ENCODE measurements at places on chromosomes 12 and 14.

- peak; percentile 43 for DNase-seq
Measured at GRCh38 chr14:32252030-32252670, 49.1 kb upstream of the RNU6-8 start.

- peak; percentile 58 for DNase-seq
Measured at GRCh38 chr12:122097927-122098756, 19.6 kb downstream of the MLXIP start.

DNA sequence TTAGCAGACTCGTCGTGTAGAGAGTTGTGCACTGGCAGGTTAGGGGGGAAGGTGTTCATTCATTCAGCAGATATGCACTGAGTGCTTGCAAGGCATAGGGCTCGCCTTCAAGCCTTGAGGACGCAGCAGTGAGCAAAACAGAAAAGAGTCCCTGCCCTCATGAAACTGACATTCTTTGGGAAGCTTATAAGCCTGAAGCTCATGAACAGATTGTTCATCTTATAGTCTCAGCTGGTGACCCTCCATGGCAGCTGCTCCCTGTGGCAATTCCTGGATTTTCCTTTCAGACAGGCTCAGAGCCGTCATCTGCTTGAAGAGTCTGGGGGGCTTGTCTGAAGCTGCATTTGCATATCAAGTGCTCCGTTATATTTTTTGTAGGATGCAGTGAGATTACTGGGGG lies 148.4 kb downstream of the PRKCH start:
- DNase-seq, result no peak

- no peak for DNase-seq
Measured at GRCh38 chr12:93572712-93573551, 457 bp downstream of the SOCS2 start.

DNA sequence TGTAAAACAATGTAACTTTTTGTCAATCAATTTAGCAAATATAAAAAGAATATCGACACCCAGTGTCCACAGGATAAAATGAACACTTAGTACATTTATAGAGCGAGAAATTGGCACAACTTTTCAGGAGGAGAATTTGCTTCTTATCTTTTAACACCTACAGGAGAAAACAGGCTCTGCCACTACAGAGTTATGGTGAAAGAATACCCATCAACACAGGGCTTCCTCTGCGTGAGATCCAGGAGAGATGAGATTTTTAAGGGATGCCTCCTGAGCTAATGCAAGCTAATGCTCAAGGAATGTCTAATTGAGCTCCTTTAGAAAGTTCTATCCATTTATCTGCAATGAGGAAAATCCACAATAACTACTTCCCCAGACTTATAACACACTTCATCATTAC lies 7.8 kb downstream of the TBPL2 start:
- DNase-seq, result no peak

DNA sequence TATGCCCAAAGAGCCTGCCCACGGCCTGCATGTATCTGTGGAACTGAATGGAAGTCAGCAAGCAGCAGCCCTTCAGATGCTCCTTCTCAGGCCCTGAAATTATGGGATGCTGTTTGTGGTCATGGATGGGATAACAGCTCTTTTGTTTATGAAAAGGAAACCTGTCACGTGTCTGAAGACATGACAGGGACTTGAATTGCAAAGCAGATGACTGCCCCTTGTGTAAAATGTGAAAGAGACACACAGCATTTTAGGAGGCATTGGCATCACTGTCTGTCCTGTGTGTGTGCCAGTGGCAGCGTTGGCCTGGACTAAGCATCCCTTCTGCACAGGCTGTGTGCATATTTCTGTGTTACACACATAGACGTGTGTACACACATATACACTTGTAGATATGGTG lies 192.1 kb downstream of the VRK1 start:
- DNase-seq, result no peak

GRCh38 chr12:32860192-32860591 lies 36.4 kb downstream of the PKP2 start:
- no peak for DNase-seq

GRCh38 chr12:96587691-96588090 lies 98.3 kb downstream of the CFAP54 start:
- DNase-seq, result no peak

DNA sequence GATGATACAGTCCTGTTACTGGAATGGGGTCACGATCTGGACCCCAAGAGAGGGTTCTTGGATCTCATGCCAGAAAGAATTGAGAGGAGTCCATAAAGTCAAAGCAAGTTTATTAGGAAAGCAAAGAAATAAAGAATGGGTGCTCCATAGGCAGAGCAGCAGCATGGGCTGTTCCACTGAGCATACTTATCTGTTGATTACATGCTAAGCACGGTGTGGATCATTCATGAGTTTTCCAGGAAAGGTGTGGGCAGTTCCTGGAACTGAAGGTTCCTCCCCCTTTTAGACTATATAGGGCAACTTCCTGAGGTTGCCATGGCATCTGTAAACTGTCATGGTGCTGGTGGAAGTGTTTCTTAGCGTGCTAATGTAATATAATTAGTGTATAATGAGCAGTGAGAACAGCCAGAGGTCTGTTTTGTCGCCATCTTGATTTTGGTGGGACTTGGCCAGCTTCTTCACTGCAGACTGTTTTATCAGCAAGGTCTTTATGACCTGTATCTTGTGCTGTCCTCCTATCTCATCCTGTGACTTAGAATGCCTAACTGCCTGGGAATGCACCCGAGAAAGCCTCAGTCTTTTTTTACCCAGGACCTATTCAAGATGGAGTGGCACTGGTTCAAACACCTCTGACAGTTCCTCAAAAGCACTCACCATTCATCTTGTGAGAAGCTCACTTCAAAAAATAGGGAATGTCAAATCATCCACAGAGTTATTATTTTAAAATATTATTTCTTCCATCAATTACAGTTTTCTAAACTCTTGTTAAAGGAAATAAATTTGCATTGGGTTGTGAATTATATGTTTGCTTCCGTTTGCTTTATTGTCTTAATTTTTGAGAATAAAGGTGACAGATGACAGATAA lies 1358.8 kb upstream of the TMEM132C start:
- DNase-seq, result no peak

GRCh38 chr12:100151769-100152168 lies 9.1 kb upstream of the BLTP3B start:
- no peak for DNase-seq

GRCh38 chr12:12439636-12440035 lies 82.8 kb downstream of the BORCS5 start:
- DNase-seq, result no peak

DNA sequence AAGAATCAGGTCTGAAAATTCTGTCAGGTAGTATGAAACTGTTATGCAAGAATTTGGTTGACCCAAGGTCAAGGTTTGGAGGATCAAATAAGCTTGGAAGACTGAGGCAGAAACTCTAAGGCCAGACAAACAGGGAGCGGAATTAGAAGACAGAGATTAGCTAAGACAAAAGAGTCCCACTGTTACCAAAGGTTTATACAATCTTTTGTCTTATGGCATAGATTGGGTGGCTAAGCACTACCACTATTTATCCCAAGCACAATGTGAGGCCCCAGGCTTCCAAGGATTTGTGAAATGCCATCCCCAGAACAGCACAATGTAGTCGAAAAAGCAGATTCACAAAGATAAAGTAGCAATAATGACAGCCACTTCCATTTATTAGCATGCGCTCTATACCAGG lies 311.2 kb downstream of the SEC23A start:
- no peak for DNase-seq

- no peak for DNase-seq
Measured at GRCh38 chr14:105682956-105683570, 156.7 kb downstream of the TMEM121 start.

DNA sequence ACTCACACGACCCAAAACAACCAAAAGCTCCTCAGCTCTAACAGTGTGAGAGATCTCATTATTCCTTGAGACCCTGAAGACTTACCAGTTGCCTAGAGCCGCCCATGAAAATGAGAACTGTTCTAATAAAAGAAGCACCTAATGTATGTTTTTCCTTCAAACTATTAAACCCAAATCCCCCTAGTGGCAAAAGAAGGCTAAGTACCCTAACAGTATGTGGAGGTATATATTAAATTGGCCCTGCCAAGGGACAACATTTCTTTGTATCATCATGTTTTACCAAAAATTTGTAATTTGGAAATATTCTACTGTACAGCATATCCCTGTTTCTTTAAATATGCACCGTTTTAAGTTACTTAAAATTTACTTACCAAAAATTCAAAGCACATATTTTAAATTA lies 38.0 kb upstream of the PPFIA2 start:
- DNase-seq, result peak; percentile 1

DNA sequence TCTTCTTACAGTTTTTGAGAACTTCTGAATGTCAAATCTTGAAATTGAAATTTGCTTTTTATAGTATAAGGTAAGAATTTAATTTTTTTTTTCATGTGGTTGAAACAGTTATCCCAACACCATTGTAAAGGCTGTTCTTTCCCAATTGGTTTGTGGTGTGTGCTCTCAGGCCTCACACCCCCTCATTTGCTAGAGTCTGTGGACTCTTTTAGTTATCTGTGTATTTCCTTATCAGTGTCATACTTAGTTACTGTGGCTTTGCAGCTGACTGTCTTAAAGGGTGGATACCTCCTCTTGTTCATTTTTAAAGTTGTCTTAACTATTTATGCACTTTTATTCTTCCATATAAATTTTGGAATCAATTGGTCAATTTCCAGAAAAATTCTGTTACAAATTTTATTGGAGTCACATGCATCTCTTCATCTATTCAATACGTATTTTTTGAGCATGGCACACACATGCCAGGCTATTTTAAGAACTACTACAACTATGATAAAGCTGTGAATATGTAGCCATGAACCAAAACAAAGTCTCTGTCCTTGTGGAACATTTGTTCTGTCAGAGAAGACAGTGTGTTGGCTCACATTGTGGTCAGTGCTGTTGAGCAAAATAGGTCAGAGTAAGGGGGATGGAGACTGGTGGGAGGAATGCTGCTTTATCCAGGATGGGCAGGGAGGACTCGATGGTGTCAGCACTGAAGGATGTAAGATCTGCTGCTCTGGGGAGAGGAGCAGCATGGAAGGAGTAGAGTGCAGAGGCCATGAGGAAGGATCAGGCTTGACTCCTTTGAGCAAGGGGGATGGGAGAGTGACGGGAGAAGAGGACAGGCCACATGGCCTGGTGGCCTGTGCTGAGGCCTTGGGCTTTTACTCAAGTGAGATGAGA lies 24.1 kb downstream of the FGF23 start:
- DNase-seq, result no peak

DNA sequence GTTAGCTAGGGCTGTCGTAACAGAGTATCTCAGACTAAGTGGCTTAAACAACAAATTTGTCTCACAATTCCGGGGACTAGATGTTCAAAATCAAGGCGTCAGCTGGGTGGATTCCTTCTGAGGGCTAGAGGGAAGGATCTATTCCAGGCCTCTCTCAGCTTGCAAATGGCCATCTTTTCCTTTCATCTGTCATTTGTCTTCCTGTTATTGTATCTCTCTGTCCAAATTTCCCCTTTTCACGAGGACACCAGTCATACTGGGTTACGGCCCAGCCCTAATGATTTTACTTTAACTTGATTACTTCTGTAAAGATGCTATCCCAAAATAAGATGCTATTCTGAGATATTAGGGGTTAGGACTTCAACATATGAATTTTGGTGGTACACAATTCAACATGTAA lies 119.0 kb upstream of the CPSF6 start:
- DNase-seq, result no peak

DNA sequence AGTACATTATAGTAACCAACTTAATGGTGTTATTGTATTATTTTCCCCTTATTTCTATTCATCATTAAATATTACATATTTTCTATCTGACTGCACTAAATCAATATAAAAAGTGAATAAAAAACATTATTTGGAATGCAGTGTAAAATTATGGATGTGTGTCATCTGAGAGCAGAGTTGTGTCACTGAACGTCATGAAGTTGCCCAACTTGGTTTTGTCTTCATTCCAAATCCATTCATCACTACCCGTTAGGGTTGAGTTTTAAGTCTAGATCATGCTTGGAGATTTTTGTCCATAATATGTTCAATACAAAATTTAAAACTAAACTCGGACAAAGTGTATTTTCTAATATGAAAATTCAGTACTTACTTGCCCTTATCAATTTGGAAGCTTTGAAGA lies 16.1 kb downstream of the KLRF1 start:
- no peak for DNase-seq

DNA sequence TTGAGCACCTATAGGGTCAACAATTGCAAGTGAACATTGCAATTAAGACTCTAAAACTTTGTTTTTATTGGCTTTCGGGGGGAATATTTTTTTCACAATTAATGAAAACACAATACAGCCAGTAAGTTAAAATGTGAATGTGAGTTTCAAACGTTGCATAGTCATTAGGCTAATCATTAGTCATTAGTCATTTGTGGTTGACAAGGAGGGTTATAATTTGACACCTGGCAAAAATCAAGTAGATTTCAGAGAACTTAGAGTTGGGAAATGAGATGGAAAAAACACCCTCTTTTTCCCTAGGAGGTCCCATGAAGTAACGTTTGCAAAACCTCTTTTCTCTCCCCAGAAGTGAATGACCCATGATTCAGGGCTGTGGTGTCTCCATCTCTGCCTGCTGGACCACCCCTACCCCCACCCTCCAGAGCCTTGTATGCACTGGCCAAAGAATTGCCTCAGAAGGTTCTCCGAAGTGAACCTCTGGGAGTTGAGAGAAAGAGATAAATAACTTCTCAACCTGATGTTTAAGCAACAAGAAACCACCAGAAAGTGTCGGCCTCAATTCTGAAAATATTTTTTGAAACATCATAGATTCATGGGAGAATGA lies 196.3 kb downstream of the PAX9 start:
- DNase-seq, result no peak

DNA sequence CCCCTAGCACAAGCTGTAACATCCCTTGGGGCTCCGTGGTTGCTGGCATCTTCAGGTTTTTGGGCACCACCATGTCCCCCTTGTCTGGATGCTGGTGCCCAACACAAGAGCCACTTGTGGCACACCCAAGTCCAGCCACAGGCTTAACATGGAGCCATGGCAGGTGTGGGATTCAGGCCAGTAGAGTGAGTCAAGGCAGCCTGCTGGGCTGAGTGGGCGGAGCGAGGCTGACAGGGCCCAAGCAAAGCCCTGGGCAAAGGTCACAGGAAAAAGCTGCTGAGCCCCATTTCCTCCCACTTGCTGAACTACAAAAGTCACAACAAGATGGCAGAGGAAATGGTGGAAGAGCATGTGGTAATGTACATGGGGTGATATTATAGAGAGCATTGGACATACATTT lies 950.7 kb upstream of the FLRT2 start:
- DNase-seq, result no peak

- DNase-seq, result no peak
Measured at GRCh38 chr14:79586989-79587598, 624.2 kb downstream of the DIO2 start.

GRCh38 chr14:81567302-81567701 lies 33.6 kb upstream of the SEL1L start:
- no peak for DNase-seq

GRCh38 chr12:19759227-19759626 lies 319.9 kb downstream of the AEBP2 start:
- no peak for DNase-seq

Measured in inflammatory macrophage treated with lipopolysaccharide for 1 hour (primary cell).